ENCODE measurements at places on chromosomes 11 and 22. TPM values are rescaled to one million over a fixed set of nuclear protein-coding genes. Genes with fewer than 3 reads are reported as not detected.

Gene OR5I1
- not detected for total RNA-seq

Gene TUBA8
- total RNA-seq: 3.6 TPM

Gene GVQW3
- total RNA-seq: 0.96 TPM

Gene C11orf71
- 4.8 TPM for total RNA-seq

Gene CSTPP1
- 9.9 TPM for total RNA-seq

Gene CEP57
- 17.8 TPM for total RNA-seq

Gene DENND6B
- total RNA-seq: 2.2 TPM

Gene ARHGAP20
- 14.7 TPM for total RNA-seq

Gene OR8K3
- total RNA-seq: not detected

Gene OR8K5
- total RNA-seq: not detected

Gene ENTHD1
- total RNA-seq: not detected

Gene FUT4
- total RNA-seq: 7.0 TPM

Gene SPTBN2
- total RNA-seq: 6.3 TPM

Gene ST14
- total RNA-seq: 15.6 TPM

Gene CXCR5
- 0.12 TPM for total RNA-seq

Gene OR4A5
- total RNA-seq: not detected

Gene C11orf42
- not detected for total RNA-seq

Gene SLC22A24
- total RNA-seq: not detected

Gene DERL3
- total RNA-seq: 1.9 TPM

Gene CCDC87
- not detected for total RNA-seq

Gene CD3D
- total RNA-seq: 2.7 TPM

Gene ANO5
- total RNA-seq: 3.7 TPM

Gene CHRM4
- total RNA-seq: not detected

Gene OR52E8
- total RNA-seq: not detected

Gene PNPLA5
- not detected for total RNA-seq

Gene OR8G1
- total RNA-seq: not detected

Gene A4GALT
- total RNA-seq: 25.6 TPM

Gene SERHL2
- 2.2 TPM for total RNA-seq

Gene SMDT1
- total RNA-seq: 16.2 TPM

Gene C11orf16
- not detected for total RNA-seq

Gene MYBPC3
- 0.79 TPM for total RNA-seq

Gene TRPC6
- total RNA-seq: 14.0 TPM

Gene MMP26
- total RNA-seq: not detected

Gene NPAS4
- not detected for total RNA-seq

Gene SMCO4
- 22.2 TPM for total RNA-seq

Gene OR51V1
- not detected for total RNA-seq

Gene TP53I11
- total RNA-seq: 104 TPM

Gene CLP1
- 16.7 TPM for total RNA-seq

Gene C11orf87
- total RNA-seq: 0.13 TPM

Gene GGA1
- total RNA-seq: 50.7 TPM

Gene SHISAL1
- total RNA-seq: 0.56 TPM

Gene PRMT3
- total RNA-seq: 21.0 TPM

Gene NLRP14
- total RNA-seq: not detected

Gene BANF1
- total RNA-seq: 24.6 TPM

Gene OR8U1
- total RNA-seq: not detected

Gene MMP8
- total RNA-seq: 0.19 TPM

Gene YPEL1
- 3.4 TPM for total RNA-seq

Gene SPI1
- 46.5 TPM for total RNA-seq

Gene PAMR1
- 17.7 TPM for total RNA-seq

Gene MPST
- 146 TPM for total RNA-seq
